ENCODE measurements at places on chromosomes 12 and 14.
A peak's percentile ranks its signal among the peaks of the same experiment; 100 is the strongest.

DNA sequence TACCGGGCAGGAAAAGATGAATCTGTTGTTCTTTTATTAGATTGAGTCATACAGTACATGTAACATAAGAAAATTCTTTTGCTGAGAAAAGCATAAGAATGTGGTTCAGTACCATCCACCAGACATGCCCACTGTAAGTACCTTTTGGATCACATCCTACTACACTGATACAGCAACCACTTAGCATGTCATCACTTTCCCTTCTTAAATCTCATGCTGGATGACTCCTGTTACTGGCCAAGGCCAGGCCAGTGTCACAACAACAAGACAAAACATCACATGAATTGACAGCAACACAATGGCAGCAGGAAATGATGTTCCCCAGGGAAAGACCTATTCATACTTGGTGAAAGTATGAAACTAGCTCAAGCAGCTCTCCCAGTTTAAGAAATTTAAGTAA is 46.4 kb downstream of the STXBP6 start:
- DNase-seq: peak; percentile 37

GRCh38 chr12:45122768-45123380 is 72.0 kb upstream of the DBX2 start:
- DNase-seq: peak; percentile 64

DNA sequence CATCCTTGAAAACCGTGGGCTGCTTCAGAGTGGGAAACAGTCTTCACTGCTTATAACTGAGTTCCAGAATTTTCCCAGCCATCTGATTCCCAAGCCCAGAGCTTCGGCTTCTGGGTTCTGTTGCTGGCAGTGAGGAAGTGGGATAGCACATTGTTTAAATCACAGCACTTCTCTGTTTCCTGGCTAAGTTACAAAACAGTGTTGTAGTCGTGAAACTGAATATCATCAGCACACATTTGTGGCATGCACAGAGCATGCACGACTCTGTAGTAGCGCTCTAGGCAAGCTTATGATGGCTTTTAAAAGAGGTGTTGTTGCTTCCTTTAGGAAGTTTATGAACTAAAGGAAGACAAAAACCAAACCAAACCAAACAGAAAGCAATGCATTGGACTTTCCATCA is 1005.5 kb downstream of the NRXN3 start:
- no peak for DNase-seq

DNA sequence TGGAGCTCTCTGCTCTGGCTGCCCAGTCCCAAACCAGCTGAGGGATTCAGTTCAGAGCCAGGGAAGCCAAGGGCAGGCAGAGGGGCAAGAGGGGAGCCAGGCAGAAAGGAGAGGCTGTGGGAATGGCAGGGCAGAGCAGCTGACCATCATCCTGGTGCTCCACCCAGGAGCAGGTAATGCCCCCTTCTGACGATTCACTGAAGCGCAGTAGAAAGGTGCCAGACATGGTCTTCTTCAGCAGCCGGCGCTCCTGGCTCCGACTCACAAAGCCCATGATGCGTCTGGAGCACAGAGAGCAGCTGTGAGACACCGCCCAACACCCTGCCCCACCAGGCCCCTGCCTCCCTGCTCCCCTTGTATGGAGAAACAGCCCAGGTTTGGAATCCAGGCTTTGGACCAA is 8.0 kb downstream of the IL23A start:
- no peak for DNase-seq

- no peak for DNase-seq
These were observed 43.1 kb downstream of the PLEKHD1 start for GRCh38 chr14:69527635-69528034.

GRCh38 chr12:82644896-82645295 is 41.8 kb upstream of the TMTC2 start:
- no peak for DNase-seq

DNA sequence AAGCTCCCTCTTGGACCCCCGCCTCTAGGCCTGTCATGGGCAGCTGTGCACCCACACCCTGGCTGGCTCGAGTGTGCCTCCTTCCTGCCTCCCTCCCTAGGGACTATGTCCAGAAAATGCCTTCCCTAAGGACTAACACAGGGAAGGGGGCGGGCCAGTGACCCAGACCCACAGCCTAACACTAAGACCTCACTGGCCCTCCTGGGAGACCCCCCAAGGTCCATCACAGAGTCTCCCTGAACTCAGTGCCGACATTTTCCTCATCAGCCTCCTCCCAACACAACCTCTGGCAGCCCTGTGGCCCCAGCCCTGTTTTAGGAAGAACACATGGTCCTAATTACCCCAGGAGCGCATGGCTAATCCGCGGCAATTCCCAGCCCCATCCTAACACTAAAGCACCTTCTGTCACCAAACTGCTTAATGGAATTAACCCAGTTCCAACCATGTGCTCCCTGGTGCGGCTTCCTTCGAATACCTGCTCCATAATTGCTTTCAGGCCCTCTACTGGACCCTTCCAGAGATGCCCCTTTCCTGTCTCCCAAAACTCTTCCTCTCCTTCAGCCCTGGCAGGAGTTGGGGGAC is 5.6 kb downstream of the MSI1 start:
- DNase-seq: peak; percentile 72

DNA sequence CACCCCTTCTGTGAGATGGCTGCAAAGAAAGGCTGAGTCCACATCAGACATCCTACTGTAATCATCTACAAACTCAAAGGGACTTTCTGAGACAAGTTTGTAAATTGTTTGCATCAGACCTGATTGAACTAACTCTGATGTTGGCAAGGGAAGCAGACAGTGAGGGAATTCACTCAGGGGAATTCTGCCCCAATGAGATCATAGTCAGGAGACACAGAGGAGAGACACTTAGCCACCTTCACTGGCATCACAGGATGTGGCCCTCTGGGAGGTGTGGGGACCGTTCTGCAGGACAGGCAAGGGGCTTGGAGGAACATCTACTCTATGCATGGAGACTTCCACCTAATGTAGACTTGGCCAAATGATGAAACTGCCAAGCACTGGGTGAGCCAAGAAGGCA is 70.7 kb upstream of the DDX11 start:
- no peak for DNase-seq

DNA sequence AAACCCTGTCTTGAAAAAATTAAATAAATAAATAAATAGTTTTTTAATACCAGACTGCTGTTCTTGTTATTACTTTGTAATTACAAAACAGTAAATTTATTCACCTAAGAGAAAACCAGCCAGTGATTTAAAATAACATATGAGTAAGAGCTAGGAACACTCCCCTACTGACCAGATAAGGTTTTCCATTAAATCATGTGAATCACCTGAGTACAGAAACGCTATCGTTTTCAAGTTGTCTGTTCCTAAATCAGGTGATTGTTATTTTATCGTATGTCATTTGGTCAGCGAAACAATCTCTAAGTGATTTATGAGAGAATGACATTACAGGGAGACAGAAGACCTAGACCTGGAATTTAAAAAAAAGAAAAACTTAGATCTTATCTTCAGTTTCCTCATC is 47.3 kb downstream of the RPS29 start:
- no peak for DNase-seq

DNA sequence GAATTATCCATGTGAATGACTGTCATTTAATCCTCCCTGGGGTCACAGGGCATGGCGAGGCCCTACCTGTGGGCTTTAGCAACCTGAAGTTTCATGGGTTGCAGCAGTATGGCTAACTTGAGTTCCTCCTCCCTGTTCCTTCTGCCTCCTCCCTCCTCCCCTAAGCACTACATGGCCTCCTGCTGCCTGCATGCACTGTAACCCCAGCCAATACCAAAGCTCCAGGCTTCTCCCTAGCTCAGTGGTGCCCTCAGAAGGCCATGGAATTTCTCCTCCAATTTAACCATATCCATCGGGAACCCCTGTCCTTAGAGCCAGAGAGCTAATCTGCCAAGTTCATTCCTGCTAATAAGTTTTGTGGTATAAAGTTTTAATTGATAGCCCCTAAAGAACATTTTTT is 95.1 kb downstream of the NT5DC3 start:
- DNase-seq: no peak

- no peak for DNase-seq
These were observed 3.7 kb upstream of the MAPKAPK5 start for GRCh38 chr12:111838353-111838752.

DNA sequence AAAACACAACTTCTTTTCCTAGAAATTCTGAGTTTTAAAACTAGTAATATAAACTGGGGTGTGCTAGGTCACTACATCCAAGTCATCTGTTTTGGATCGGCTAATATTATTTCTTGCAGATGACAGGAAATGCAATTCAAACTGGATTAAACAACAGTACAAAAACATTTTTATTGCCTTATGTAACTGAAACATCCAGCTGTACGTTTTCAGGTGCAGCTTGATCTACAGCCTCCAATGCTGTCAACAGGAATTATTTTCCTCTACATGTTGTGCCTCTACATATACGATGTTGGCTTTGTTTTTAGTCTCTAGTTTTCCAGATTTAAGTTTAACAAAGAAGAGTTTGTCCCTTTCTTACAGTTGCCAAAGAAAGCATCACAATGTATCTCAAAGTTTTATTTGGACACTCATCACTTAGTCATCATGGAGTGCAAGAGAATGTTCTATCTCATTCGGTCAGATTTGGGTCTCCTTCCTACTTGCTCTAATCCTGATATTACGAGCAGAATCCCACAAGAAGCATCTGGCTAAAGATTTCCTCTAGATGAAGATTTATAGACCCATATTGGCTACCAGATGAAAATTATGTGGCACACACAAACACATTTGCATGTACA is 326.7 kb downstream of the SLC6A15 start:
- DNase-seq: no peak

DNA sequence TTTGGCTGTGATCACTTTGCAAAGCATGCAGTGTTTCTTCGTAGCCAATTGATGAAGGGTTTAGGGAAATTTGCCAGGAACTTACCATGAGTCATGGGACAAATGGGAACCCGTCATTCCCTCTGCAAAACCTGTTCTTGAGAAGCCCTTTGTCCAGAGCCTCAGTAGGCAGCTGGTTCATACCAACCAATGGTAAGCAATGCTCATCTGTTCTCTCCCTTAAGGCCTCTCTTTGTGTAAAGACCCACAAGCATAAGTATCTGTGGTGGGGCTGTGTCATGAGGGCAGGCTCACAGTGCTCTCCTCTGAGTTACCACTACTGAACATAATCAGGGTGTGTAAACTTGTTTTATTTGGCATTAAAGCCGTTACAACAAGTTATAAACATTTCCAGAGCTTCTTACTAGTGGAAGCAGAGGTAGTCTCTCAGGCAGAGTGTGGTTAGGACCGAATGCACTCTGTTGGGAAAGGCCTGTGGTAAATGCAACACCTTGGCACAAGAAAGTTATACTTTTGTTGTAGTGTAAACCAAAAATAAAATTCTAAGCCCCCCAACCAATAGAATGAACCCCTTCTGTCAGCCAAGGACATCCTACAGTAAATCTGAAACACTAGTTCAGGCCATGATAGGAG is 119.8 kb downstream of the SINHCAF start:
- no peak for DNase-seq

GRCh38 chr12:6952863-6953441 is 1.8 kb downstream of the PTPN6 start:
- no peak for DNase-seq

DNA sequence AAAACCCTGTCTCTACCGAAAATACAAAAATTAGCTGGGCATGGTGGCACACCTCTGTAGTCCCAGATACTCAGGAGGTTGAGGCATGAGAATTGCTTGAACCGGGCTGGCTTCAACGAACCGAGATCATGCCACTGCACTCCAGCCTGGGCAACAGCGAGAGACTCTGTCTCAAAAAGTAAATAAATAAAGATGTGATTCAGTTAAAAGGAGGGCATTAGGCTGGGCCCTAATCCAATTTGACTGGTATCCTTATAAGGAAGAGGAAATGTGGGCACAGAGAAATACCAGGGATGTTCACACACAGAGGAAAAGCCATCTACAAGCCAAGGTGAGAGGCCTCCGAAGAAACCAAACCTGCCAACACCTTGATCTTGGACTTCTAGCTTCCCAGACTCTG is 10.1 kb upstream of the DCAF4 start:
- DNase-seq: no peak

GRCh38 chr12:11877102-11877826 is 193.5 kb upstream of the BCL2L14 start:
- DNase-seq: no peak

- no peak for DNase-seq
These were observed 255.7 kb downstream of the BTG1 start for GRCh38 chr12:91889910-91890309.

DNA sequence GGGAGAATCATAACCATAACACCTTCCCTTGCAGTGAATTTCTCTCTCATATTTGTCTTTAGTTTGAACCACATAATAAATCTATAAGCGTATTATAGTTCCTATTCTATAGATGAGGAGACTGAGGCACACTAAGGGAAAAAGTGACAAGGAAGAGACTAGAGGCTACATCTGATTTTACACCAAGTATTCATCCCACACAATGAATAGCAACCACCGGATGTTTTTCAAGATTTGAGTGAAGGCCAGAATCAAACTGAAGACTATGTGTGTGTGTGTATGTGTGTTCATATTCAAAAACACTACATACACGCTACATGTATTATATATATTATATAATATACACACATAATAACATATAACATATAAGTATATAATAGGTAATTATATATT is 4.7 kb downstream of the ASB2 start:
- no peak for DNase-seq

DNA sequence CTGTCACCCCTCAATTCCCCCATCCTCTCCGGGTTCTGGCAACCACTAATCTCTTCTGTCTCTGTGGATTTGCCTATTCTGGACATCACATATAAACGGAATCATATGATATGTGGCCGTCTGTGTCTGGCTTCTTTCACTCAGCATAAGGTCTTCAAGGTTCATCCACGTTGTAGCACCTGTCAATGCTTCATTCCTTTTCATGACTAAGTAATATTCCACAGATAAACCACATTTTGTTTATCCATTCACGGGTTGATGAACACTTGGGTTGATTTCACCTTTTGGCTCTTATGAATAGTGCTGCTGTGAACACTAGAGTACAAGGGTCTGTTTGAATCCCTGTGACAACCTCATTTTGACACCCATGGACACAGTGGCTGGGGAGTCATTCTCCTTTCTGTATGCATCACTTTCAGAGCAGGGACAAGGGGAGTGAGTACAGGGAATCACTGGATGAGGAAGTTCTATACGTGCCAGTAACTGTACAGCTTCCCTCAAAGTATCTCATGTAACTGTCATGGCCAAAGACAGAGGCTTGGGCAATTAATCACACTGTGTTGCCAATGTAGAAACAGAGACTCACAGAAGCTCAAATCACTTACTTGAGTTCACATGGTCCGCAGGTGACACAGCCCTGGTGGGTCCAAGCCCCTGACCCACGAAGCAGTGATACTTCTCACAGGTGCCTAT is 10.9 kb upstream of the TESC start:
- no peak for DNase-seq

DNA sequence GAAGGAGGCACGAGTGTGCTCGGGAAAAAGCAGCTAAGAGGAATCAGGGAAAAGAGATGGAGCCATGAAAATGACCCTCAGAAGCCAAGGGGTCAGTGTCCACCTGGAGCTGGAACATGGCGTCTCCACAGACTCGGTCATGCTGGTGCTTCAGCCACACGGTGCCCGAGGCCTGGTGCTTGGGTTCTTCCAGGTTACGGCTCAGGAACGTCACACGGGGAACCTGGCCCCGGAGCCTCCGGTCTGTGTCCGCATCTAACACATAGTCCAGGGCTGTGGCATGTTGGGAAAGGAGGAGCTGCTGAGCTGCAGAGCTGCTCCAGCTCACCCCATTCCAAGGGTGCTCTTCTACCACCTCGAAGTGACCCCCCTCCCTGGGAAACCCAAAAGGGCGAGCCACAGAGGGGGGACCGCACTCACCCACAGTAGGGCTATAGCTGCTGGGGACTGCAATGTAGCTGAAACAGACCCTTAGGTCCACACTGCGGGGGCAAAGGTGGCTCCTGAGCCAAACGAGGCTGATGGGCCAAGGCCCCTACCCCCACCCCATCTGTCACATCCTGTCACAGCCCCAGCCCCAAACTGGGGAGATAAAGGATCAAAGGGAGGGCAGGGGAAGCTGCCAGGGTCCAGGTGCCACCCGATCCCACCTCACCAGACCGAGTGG is 10.8 kb downstream of the ITGA7 start:
- no peak for DNase-seq
